ENCODE measurements at places on chromosomes 16 and 17. TPM values are rescaled to one million over a fixed set of nuclear protein-coding genes. Genes with fewer than 3 reads are reported as not detected.
A peak's percentile ranks its signal among the peaks of the same experiment; 100 is the strongest.

DNA sequence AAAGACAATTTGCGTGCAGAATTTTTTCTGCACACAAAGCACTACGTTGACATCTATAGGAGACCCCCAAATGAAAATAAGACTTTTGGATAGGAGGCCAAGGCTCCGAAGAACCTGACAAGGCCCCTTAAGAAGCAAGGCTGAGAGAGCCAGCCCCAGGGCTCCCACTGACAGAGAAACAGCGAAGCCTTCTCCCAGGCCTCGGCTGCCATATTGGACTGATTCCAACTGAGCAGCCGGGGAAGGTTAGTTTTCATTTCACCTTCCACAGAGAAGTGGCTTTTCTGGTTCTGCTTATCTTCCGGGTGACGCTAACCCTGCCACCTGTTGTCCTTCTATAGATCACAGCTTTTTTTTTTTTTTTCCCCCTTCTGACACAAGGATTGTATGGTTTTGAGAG, 356.7 kb downstream of the SOX9 start:
- no peak for DNase-seq

DNA sequence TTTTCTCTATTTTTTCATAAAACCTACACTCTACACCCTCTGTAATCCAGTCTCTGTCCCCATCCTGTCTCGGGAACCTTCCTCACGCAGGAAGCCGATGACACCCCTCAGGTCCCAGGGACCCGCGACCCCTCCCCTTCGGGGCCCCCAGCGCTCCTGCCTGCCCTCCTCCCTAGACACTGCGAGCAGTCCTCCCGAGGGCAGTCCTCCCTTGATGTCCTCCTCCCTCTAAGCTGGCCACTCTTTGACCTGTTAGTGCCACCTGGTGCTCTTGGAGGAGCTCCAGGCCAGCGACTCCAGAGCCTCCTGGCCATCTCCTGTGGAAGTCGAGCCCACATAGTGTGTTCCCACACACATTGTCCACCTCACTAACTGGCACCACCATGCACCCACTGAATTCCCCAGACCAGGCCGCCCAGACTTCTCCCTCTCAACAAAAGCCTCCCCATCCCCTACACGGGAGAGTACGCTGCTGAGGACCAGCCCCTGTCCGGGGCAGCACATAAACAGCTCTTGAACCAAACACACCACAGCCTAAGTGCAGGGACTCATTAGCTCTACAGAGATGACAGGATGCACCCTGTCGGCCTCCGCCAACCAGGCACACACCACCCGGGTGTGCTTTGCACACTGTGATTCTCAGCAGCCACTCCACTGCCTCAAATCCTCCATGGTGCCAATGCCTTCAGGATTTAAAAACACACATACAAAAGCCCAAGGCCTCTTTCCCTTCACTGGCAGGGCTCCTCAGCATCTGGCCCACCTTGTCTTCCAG, 9.3 kb downstream of the OSBPL7 start:
- no peak for DNase-seq

EDC4 gene
- 83.0 TPM for total RNA-seq

DNA sequence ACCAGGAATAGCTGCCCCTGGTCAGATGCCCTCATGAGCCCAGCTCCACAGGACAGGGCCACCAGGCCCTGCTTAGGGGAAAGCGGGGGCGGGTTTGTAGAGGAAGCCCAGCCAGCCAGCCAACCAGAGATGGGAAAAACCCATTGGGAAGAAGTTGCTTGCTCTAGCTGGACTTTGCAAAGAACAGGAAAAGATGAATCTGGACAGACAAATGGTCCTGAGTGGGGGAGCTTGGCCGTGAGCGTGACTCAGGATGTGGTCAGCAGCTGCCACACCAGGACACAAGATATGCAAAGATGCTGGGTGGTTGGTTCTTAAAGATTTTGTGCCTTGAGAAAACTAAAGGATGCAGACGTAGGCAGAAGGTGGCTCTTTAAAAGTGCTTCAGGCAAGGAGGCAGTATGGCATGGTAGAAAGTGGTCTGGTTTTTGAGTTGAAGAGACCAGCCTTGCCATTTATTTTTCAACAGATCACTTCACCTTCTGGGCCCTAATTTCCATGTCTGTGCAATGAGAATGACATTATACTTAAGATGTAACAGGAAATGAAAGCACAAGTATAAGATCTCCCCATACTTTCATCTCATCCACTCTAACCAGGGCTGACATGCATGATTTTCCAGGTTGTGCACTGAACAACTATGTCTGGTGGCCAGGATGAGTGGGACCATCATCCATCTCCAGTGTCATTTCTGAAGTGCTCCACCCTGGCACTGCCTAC, 27.8 kb upstream of the HEATR6 start:
- no peak for DNase-seq

GRCh38 chr17:5396612-5397011, 22.9 kb downstream of the NUP88 start:
- no peak for DNase-seq

GRCh38 chr17:45230787-45231480, 9.2 kb downstream of the FMNL1 start:
- DNase-seq, result no peak

DNA sequence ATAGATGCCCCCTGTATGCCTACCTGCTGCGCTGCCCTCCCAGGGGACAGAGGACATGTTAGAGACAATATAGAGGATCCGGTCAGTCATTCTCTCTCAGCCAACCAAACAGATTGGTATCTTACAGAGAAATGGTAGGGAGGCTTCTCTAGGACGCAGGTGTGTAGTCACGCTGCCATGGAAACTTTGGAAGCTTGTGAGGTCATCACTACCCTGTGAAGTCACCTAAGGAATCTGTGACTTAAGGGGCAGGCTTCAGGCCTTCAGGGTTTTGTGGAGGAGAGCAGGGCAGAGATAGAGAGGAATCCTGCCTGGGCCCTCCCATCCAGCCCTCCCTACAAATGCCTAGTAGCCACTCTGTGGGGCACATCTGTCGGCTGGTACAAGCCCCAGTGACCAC, at the start of gene DPEP2NB:
DPEP2NB (minus strand) TSS at position 231 of the 400 bp plus-strand sequence; CDS start at position 90, 141 bp downstream.
- no peak for DNase-seq

DNA sequence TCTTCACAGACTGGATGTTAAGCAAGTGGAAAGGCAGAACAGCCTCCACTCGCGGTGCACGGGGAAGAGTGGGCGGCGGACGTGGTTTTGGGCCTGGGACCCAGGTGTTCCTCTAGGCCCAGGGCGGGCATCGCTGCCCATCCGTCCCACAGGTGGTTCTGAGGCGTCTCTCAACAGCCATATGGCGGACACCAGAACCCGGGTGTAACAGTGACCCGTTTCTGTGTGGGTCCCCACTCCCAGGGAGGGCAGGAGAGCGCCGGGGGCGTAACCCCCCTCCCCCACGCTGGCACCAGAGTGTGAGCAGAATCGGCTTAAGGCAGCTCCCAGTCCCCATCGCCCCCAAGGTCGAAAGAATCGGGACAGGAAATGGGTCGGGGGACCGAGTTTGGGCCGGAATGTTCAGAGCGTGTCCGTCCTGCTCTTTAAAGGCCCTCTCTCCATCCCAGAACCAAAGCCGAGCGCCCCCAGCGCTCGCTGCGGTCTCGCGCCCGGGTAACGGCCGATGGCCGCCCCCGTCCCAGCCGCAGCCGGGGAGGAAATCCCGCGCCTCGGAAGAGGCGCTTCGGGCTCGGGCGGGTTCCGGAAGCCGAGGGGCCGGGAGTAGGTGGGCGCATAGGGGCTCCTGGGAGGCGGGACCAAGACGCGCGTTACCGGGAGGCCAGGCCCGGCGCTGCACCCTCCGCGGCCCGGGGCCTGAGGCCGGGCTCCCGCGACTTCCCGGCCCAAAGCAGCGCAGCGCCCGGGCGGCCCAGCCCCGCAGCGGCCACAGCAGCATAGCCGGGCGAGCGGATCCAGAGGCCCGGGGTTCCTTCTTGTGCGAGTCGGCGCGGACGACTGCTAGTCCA, at the start of gene TK2:
TK2 (minus strand) TSS at position 839 of the 848 bp plus-strand sequence; CDS start at position 778, 61 bp downstream.
- peak; percentile 60 for DNase-seq

SRL gene
- total RNA-seq, result 0.26 TPM

- no peak for DNase-seq
These were observed 122.4 kb upstream of the WSCD1 start for GRCh38 chr17:5947701-5948180.

DNA sequence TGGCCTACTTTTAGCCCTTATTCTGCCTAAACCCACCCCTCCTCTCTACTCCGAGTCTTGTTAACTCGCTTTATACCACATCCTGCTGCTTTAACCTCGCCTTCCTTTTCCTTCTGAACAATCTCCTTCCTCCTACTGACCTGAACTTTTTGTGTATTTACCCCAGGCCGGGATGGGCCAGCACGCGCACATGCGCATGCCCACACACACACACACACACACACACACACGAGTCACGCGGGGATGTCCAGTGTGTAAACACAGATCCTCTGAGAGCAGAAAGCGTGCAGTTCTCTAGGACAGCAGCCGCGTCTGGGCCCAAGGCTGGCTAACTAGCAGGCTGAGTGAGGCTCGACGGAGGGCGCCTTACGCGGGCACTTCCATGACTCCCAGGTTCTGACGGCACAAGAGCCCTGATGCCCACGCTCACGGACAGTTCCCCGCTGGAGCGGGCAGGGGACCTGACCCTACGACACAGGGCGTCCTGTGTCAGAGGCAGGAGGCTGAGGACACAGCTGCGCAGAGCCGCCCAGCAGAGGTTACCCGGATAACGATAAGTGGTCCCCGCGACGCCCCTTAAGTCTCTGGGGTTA, 610 bp downstream of the PIK3R5 start:
- DNase-seq, result peak; percentile 7

GRCh38 chr16:74888888-74889287, 96.0 kb downstream of the WDR59 start:
- no peak for DNase-seq

CA7 gene
- not detected for total RNA-seq

DNA sequence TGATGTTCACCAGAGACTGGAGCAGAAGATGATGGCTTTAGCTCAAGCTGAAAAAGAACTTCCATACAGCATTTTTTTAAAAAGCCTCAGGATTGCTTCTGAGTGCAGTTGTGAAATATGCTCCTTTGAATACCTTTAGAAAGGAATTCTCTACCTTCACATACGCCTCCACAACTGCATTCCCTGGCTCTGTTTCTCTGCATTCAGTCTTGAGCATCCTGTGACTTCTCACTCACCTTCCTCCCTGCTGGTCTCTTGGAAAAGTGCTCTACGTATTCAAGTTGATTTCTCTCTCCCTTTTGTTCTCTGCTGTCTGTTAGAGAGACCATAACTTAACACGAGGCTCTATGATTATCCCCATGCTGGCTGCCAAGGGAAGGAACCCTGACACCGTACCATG, 34.5 kb downstream of the HS3ST2 start:
- DNase-seq, result no peak

- DNase-seq, result no peak
These were observed 658 bp downstream of the TNFRSF12A start for GRCh38 chr16:3020604-3021448.

IKZF3 gene
- total RNA-seq, result not detected

ARL16 gene
- 54.0 TPM for total RNA-seq

WFIKKN1 gene
- 0.44 TPM for total RNA-seq

GRCh38 chr16:90018297-90018651, 982 bp downstream of the DBNDD1 start:
- DNase-seq, result no peak

DNAI2 gene
- not detected for total RNA-seq

EIF1 gene
- total RNA-seq, result 569 TPM

Data from endothelial cell (in vitro differentiated cells).